ENCODE measurements at places on chromosomes 4 and X. TPM values are rescaled to one million over a fixed set of nuclear protein-coding genes. Genes with fewer than 3 reads are reported as not detected.

Gene SOWAHB
- not detected for total RNA-seq

Gene BEX1
- not detected for total RNA-seq

Gene STARD8
- 4.3 TPM for total RNA-seq

Gene FAM53A
- total RNA-seq: 2.3 TPM

Gene NOX1
- total RNA-seq: not detected

Gene IL21
- total RNA-seq: not detected

Gene FABP2
- total RNA-seq: not detected

Gene PNCK
- total RNA-seq: 0.65 TPM

Gene SMIM31
- 0.11 TPM for total RNA-seq
